T-cell (primary cell): ENCODE measurements at places on chromosomes 7 and 10.

GRCh38 chr10:70777063-70777875 is 7.9 kb downstream of the TBATA start:
- H3K4me1 ChIP-seq = no peaks in the 10 kb centered on the region
- H3K4me3 ChIP-seq = no peak overlapping the region
- H3K27ac ChIP-seq = no peak overlapping the region

- no peaks in the 10 kb centered on the region for H3K4me1 ChIP-seq
- H3K4me3 ChIP-seq = no peak overlapping the region
- H3K36me3 ChIP-seq = no peaks in the 10 kb centered on the region
- no peak overlapping the region for H3K27ac ChIP-seq
Observed at GRCh38 chr7:16708980-16709379, 44.6 kb upstream of the TSPAN13 start.

- no peaks in the 10 kb centered on the region for H3K4me1 ChIP-seq
- no peaks in the 10 kb centered on the region for H3K27me3 ChIP-seq
- no peaks in the 10 kb centered on the region for H3K36me3 ChIP-seq
- no peak overlapping the region for H3K4me3 ChIP-seq
- no peak for DNase-seq
Observed at GRCh38 chr10:55141892-55142291, 340.9 kb upstream of the PCDH15 start.

DNA sequence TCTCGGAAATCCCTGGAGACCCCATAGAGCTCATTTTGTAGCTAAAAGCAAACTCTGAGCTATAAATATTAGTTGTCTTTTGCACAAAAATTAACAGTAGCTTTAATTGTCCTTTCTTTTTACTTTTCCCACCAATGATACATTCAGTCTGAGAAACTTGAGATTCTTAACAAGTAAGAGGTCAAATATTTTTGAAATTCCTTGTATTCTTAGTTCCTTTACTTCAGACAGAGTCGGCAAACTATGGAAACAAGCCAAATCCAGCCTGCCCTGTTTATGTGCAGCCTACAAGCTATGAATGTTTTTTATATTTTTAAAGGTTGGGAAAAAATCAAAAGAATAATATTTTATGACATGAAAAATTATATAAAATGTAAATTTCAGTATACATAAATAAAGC is 146.6 kb downstream of the CTNNA3 start:
- DNase-seq = no peak
- no peak overlapping the region for H3K4me3 ChIP-seq
- H3K36me3 ChIP-seq = no peaks in the 10 kb centered on the region
- H3K27ac ChIP-seq = no peak overlapping the region
- no peaks in the 10 kb centered on the region for H3K27me3 ChIP-seq

- no peaks in the 10 kb centered on the region for H3K4me1 ChIP-seq
- H3K36me3 ChIP-seq = no peaks in the 10 kb centered on the region
- peaks cover 2% of the 10 kb centered on the region for H3K27me3 ChIP-seq
- DNase-seq = no peak
- no peak overlapping the region for H3K27ac ChIP-seq
Observed at GRCh38 chr10:61329854-61330253, 123.3 kb downstream of the TMEM26 start.

DNA sequence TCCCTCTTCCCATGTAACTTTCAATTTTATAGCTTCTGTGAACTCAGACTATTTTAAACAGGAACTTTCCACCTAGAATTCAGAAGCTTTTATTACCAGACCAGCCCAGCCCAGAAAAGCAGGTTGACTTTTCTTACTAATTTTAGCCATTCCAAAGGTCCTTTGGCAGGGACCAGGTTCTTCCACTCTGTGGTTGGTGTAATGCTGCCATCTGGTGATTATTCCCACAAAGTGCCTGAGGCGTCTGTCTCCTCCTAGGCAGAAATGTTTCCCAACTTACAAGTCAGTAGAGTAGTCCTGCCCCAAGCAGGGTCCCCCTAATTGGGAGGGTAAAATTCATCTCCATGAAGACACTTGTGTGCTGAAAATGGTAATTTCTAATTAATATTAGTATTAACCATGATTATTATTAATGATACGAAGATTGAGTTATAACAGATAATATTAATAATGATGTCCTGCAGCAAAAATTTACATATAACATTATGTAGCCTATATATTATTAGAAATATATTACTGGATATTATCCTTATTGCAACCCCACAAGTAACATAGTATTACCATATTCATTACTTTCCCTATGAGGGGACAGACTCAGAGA is 53.0 kb upstream of the PPP1R17 start:
- no peaks in the 10 kb centered on the region for H3K4me1 ChIP-seq
- no peak overlapping the region for H3K27ac ChIP-seq
- no peak for DNase-seq
- H3K27me3 ChIP-seq = no peaks in the 10 kb centered on the region
- H3K4me3 ChIP-seq = no peak overlapping the region
- no peaks in the 10 kb centered on the region for H3K36me3 ChIP-seq
